COR-L47 (cell line): ENCODE measurements at places on chromosomes 3 and 15.

GRCh38 chr3:194135806-194136518 lies at the start of gene HES1:
TSS of gene HES1 (plus strand) at chr3:194136148. CDS start at chr3:194136381, 233 bp downstream.
- peak; percentile 79 for DNase-seq

- DNase-seq: no peak
These were observed 217.3 kb downstream of the SHQ1 start for GRCh38 chr3:72630969-72631344.

DNA sequence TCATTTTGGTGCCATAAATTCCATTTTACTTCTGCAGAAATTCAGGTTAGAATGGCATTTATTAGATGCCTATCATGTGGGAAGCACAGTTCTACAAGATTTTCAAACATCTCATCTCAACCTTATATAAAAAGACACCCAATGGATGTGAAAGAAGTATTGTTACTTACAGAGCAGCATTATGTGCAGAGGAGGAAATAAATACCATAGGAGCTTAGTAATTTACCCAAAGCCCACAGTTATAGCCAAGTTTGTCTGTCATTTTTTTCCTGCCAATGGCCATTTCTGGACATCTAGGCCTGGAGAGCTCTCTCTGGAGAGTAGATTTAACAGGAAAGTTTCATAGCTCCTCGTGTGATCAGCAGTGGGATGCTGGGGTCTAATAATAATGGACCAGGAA lies 659.4 kb upstream of the NAALADL2 start:
- no peak for DNase-seq

DNA sequence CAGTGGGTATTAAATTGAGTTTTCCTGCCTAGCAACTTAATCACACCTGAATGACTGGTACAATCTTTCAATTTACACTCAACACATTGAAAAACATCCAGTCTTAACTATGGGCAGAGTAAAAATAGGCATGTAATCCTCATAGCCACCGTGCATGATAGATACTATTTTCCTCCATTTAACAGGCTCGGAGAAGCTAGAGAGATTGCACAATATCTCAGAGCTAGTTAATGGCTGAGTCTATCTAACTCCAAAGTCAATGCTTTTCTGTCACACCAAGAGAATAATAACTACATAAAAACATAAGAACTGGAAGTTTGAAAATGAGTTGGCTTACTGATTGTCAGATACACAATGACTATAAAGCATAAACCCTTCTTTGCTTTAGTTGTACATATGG lies 36.8 kb downstream of the LSAMP start:
- DNase-seq: no peak

DNA sequence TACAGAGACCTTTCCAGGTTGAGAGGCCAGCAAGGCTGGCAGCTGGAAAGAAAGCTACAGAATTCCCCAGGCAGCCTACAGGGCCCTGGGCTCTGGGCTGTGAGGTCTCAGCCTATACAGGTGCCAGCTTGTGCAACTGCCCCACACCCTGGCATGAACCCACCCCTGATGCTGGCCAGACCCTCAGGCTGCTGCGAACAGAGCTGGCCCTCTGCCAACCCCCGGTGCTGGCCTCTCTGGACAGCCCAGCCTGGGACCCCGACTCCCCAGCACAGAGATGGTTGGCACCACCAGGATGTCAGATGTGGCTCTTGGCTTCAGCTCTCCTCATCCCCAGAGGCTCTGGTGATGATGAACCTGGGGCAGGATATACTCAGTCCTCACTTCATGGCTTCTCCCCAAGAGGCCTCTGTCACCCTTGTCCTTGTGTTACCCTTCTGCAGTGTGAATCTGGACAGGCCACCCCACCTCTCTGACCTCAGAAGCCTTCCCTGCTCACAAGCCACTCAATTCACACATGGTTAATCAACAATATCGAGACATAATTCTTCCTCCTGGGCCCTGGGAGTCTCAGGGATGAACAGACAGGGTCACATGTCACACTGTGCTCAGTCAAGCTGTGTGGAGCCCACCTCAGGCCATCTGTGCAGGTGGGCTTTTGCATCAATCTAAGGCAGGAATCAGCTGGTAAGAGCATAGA lies 11.0 kb upstream of the BFSP2 start:
- no peak for DNase-seq

DNA sequence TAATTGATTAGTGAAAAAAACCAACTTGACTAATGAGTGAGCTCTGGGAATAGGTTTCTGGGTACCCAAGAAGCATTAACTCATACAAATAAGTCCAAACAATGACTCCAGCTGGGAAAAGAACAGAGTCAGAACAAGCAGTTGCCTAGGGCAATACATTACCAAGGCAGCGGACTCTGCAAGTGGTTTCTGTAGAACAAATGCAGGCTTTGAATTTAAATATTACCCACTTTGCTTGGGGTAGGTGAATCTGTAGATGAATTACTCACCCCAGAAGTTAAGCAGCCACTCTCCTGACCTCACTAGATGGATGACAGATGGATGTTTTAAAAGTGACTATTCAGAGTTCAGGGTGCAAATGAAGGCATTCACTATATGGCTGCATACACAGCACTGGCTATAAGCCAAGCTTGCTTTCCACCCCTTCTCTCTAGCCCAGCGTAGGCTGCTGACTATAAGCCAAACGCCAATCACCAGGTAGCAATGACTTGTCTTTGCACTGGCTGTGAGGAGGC lies 73.1 kb upstream of the BHLHE40 start:
- DNase-seq: no peak

- DNase-seq: no peak
These were observed 929.5 kb upstream of the ALCAM start for GRCh38 chr3:104437131-104437750.

DNA sequence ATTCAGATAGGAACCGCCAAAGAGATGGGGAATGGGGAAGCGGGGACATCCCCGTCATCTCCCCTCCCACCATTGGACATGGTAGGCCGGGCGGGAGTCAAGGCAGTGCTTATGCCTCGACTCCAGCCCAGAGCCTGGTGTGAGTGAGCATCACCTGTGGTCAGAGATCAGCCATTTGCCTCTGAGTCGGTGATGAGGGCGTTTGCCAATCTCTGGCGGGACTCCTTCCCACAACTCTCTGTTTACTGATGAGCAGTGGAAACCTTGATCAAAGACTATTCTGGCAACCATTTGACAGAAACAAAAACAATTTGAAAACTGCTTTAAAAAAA lies 63.9 kb upstream of the HES1 start:
- DNase-seq: no peak

- no peak for DNase-seq
These were observed 20.5 kb downstream of the IFT80 start for GRCh38 chr3:160378331-160379109.

DNA sequence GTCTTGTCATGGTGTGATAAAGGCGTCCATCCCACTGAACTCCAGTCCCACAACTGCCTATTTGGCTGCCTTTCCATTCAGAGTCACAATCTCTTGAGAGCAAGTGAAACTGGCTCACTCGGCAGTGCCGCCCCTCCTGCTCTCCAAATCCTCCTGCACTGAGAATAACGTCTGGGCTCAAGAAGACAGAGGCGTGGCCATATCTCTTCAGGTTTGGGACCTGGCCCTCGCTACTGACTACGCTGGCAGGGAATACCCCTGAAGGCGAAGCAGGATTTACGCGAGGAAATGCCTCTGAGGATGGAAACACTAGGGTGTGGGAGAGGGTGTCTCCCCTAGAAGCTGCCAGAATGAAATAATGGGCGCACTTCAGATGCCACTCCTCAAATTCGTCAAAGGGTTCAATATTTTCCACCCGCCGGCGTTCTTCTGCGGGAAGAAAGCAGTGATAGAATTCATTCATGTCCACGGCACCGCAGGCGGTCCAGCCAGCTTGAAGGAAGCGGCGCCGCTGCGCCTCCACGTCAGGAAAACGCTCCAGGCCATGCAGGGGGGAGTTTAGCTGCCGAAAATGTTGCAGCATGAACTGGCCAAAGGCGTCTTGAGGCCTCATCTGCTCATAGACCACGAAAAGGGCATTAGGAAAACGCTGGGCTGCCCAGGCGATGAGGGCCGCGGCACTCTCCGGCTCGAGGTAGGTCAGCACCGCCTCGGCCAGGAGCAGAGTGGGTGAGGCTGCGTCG lies 985 bp downstream of the LCMT2 start:
- peak; percentile 62 for DNase-seq

- no peak for DNase-seq
These were observed 810.5 kb upstream of the NECTIN3 start for GRCh38 chr3:110261141-110261540.

DNA sequence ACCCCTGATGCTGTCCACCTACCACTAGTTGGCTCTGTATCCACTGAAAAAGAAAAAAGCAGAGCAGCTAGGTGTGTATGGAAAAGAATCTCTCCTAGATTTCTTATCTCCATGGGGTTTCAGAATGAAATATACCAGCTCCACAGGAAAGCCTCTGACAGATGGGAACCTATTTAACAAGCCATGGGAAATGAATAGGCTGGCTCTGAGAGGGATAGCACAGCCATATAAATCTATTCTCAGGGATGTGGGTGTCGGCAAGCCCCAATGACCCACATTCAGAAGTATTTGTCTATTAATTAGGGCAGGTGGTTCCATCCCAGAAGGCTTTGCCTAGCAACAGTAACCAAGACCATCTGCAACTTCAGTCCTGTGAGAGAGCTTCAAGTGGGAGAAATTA lies 694.1 kb downstream of the AGBL1 start:
- no peak for DNase-seq

DNA sequence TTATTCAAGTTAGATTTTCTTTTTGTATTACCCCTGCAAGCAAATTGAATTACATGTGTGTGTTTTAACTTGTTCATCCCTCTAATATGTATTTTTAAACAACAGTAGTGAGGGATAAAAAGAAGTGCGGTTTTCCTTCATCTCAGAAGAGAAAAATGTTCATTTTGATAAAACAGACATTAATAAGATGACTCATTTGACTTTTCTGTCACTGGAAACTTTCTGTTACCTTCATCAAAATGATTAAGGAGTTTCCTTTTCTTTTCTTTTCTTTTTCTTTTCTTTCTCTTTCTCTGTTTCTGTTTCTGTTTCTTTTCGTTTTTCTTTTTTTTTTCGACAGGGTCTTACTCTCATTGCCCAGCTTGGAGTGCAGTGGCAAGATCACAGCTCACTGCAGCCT lies 53.0 kb downstream of the ECT2 start:
- no peak for DNase-seq

DNA sequence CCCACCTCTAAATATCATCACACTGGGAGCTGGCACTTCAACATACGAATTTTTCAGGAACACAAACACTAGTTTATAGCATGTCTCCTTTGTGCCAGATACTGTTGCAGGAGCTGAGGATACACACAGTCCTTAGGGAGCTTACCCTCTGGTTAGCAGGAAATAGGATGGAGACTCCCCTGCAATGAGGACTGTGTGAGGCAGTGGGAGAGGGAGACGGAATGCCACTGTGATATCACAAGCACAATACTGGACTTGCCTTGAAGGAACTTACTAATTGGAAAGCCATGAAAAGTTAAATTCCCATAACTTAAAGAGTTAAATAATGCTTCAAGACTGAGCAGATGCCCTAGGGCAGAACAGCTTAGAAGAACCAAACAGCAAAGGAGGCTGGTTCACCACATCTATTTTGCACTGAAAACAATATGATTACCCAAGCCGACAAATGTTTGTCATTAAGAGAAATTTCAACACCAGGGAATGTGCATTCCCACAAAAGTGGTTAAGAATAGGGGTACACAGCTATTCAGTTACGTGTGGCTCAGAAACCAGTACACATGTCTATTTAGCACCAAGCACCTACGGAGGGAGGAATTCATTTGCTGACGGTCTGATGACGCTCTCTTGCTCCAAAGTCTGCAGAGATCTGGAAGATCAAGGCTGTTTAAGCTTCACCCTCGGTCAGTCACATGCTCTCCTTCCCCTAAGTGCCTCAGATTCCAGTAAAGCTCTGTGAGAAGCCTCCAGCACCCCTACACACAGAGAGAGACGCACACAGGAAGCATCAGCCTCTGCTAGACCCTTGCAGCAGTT lies 5.2 kb downstream of the TBC1D2B start:
- no peak for DNase-seq

- no peak for DNase-seq
These were observed 784 bp upstream of the CISH start for GRCh38 chr3:50612234-50612882.

DNA sequence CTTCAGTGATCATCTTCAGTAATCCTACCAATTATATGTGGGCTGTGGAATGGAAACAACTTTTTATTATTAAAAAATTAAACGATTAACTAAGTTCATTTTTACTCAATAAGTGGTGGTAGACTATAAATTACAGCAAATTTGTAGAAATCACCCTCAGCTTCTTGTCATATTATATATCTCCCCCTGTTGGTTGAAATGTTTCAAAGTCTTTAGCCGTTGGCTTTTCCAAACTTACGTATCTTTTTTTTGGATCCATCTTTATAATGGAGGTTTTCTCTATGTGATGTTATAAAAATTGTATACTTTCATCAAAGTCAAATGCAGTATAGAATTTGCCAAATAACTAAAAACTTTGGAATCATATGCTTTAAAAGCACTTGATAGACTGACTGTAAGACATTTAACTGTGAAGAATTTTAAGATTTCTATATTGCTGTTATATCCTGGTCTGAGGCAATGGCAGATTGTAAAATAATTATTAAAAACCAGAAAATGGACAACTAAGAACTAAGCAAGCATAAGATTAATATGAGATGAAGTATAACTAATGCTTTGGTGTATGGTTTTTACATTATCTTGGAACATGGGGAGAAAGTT lies 44.7 kb downstream of the ATP11B start:
- DNase-seq: peak; percentile 37

GRCh38 chr3:57832486-57832885 lies 76.4 kb downstream of the SLMAP start:
- no peak for DNase-seq

DNA sequence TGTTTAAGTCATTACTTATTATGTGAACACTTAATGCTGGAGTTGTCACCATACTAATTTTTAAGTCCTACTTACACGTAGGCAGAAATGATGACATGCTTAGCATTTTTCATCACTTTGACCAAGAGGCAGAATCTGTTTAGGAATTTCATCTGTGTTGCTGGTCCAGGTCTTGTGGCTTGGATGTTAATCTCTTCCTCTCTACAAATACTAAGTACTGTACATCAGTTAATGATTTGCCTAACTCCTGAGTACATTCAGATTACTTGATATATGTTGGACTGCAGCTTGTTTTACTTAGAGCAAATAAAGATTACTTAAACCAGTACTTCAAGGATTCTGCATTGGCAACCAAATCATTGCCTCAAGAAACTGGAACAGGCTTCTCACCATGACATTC lies 8.6 kb downstream of the SNRK start:
- DNase-seq: no peak

- DNase-seq: peak; percentile 37
These were observed 6.4 kb downstream of the CADM2 start for GRCh38 chr3:84965141-84965540.

DNA sequence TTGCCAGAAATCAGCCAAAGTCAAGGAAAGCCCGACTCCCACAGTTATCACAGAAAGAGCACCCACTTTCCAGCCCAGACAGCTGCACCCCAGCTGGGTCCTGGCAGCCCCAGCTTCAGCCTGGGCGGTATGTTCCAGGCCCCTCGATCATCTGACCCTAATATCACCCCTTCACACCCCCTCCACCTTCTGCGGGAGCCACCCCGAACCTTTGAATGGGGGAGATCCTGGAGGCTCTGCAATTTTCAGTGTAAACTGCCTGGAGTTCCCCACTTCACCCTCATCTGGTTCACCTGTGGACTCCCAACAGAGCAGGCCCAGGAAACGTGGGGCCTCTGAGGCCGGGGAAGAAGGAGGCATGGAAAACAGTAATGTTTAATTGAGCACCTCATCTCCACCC lies 5.9 kb downstream of the PRSS50 start:
- no peak for DNase-seq

- no peak for DNase-seq
These were observed 1.2 kb upstream of the ITIH4 start for GRCh38 chr3:52831500-52832301.

- no peak for DNase-seq
These were observed 1352.2 kb downstream of the SI start for GRCh38 chr3:163726125-163726524.

- DNase-seq: no peak
These were observed 39.5 kb downstream of the CADPS start for GRCh38 chr3:62835554-62836236.
